ENCODE measurements at places on chromosomes 6 and 20. TPM values are rescaled to one million over a fixed set of nuclear protein-coding genes. Genes with fewer than 3 reads are reported as not detected.

GRCh38 chr6:39421383-39422225 is 99.1 kb upstream of the KCNK16 start:
- DNase-seq, result no peak

- no peak for DNase-seq
Observed at GRCh38 chr6:24497254-24497970, 2.6 kb downstream of the ALDH5A1 start.

GRCh38 chr6:3990692-3991491 is 88.0 kb downstream of the FAM217A start:
- DNase-seq, result peak; percentile 72

GRCh38 chr6:108736002-108736361 is 112.2 kb upstream of the ARMC2 start:
- no peak for DNase-seq

DNA sequence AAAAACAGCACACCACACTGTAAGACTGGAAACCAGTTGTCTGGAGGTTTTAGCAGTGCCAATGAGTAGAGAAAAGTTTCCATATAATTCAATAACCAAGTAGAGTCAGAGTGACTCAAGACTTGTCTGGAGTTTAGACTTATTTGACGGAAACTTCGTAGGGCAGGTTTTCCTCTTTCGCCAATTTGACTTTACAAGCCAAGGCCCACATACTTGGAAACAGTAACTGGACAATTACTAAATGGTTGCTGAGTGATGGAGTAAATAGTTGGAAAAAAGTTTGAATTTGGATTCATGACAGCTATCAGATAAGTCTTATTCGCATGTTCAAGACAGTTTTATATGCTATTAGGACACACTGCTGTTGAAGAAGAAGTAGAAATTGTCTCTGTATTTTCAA is 48.1 kb upstream of the CTAGE9 start:
- no peak for DNase-seq

- DNase-seq, result no peak
Observed at GRCh38 chr6:22412994-22413393, 116.2 kb upstream of the PRL start.

DNA sequence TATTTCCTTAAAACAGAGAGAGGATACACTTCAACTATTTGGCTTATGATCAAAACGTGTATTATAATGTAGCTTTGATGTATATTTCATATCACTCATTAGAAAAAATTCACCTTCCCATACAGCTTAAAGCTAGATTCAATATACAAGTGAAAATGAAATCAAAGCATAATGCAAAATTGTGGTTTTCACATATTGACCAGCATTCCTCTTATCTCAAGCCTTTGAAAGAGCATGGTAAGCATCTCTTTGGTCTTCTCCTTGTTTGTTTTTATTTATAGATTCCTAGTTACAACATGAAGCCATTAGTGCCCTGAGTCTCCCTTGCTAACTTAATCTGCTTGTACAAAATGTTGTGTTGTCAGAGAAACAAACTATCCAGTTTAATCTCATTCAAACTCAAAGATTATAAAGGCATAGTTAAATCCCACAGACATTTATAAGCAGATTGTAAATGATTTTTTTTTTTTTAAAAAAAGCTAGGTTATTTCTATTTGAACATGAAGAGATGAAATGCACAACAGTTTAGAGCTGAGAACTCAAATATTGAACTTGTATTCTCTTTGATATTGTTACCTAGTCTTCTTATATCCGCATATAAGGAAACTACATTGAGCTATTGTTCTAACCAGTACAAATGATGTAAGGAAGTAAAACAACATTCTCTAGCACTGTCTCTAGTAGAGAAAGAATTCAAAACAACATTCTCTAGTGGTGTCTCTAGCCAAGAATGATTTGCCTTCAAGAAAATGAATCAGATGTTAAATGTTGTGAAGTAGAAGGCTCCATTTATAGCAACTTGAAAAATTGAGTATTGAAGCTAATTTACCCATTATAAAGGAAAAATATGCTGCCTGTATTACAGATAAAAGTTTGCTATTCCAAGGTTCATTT is 31.2 kb upstream of the SMIM28 start:
- no peak for DNase-seq

- DNase-seq, result no peak
Observed at GRCh38 chr6:52049252-52050050, 38.0 kb downstream of the PKHD1 start.

GRCh38 chr6:137589067-137589848 is 95.1 kb upstream of the OLIG3 start:
- DNase-seq, result no peak

- no peak for DNase-seq
Observed at GRCh38 chr6:129429956-129430355, 280.0 kb downstream of the ARHGAP18 start.

Gene HLA-DMA
- 0.94 TPM for total RNA-seq

Gene KCNG1
- 41.3 TPM for total RNA-seq
